Tibial nerve (tissue), 4 donors: ENCODE measurements at places on chromosomes 12 and 14.

DNA sequence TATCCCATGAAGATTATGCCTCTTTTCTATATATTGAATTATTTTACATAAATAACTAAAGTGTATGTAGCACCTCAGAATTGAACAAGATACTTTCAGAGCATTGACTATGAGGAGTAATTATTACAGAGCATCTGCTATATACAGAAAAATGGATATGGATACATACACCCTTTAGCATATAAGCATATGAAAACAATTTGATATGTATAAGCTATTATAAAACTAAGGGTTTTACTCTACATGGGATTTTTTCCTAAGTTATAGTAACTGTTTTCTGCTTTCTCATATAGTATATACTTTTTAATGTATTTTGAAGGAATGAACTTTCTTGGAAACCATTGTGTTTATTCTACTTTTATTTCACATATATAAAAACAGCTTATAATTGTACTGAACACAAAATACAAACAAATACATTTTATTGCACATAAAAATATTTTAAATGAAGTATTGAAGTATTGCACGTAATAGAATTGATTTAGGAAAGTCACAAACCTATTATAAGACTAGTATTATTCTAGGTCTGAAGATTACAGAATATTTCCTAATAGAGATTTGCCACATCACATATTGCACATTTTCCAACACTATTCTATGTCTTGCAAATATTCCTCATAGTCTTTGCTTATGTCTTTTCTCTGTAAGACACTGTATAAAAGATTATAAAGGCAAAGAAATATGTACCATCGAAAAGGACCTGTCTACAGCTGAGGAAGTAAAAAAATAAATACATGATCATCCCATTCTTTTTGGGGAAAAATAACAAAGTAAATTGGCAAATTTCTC is 8.4 kb downstream of the CD69 start:
- DNase-seq, result no peak

DNA sequence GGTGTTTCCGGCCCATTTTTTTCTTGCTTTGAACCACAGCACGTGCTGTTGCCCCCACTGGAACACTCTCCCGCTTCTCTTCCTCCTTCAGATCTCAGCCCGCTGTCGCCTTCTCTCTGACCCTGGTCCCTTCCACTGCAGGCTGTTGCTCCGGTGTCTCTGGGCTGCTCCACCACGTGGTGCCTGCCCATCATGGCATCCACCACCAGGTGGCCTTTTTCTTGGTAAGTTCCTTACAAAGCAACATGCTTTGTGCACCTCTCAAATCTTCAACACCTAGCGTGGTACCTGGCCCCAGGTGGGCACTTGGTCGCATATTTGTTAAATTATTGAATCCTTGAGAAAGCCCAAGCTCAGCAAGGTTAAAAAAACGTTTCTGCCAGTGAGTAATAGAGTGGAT is 19.1 kb downstream of the TUNAR start:
- DNase-seq, result no peak

DNA sequence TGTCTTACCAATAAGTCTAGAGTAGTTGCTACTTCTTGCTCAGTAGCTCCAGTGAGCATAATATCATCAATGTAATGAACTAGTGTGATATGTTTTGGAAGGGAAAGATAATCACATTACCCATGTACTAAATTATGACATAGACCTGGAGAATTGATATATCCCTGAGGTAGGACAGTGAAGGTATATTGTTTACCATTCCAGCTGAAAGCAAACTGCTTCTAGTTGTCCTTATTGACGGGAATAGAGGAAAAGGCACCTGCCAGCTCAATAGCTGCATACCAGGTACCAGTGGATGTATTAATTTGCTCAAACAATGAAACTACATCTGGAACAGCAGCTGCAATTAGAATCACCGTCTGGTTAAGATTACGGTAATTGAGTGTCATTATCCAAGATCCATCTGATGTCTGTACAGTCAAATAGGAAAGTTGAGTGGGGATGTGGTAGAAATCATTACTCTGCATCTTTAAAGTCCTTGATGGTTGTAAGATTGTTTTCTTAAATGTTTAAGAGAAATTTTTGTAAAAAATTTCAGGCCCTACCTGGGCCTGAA is 100.0 kb upstream of the ARHGAP5 start:
- DNase-seq, result no peak

DNA sequence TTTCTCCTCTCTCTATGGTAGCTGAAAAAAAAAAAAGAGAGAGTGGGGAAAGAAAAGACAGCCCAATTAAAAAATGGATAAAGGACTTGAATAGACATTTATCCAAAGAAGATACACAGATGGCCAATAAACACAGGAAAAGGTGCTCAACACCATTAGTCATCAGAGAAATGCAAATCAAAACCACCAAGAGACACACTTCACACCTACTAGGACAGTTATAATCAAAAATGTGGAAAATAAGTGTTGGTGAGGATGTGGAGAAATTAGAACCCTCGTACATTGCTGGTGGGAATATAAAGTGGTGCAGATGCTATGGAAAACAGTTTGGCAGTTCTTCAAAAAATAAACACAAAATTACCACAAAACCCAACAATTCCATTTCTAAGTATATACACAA is 172.4 kb upstream of the GRIN2B start:
- DNase-seq, result no peak

DNA sequence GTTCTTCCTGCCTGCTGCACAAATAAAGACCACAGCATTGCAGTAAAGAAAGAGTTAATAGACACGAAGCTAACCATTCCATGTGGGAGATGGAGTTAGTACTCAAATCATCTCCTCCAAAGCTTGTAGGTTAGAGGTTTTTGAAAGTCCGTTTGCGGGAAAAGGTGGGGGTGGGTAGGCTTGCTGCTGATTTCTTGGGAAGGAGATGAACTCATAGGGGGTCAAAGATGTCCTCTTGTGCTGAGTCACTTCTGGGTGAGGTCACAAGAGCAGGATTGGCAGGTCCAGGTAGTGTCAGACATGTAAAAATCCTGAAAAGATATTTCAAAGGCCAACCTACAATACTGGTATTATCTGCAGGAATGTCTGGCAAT is 66.4 kb downstream of the PTHLH start:
- DNase-seq, result no peak

DNA sequence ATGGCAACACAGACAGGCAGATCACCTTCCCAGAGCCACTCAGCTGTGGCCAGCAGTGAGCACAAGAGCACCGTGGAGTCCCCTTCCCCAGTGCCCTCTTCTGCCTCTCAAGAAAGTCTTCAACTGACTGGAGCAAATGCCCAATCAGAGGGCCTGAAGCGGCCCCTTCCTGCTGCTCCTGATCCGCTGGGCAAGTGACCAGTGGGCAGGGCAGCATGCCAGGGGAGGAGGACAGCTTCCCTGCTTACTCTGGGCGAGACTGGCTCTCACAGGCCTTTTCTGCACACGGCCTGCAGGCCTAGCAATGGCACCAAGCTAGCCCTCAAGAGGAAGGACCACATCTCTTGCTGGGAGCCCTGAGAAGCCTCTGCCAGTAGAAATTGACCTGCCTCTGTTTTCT is 890 bp downstream of the KRT71 start:
- no peak for DNase-seq
